ENCODE measurements at places on chromosomes 1 and 21. TPM values are rescaled to one million over a fixed set of nuclear protein-coding genes. Genes with fewer than 3 reads are reported as not detected.

GRCh38 chr1:111927652-111928051, 61.8 kb downstream of the KCND3 start:
- DNase-seq = no peak

Gene LIN28A
- 0.03 TPM for polyA plus RNA-seq

DNA sequence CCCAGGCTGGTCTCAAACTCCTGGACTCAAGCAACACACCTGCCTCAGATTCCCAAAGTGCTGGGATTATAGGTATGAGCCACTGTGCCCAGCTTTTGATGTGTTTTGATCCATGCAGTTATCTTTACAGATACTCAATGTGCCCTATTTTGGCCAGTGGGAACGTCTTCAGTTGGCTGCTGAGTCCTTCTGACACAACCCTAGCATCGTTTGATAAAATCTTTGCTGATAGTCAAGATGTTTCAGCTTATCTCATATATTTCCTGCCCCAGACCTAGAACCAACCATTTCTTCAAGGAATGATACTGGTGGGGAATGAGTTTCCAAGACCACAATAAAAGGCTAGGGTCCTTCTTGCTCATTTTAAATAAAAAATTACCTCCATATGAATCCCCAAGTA, 11.6 kb downstream of the POGZ start:
- DNase-seq = no peak

Gene CCSAP
- 6.1 TPM for polyA plus RNA-seq

Gene MYCL
- polyA plus RNA-seq = 0.62 TPM

DNA sequence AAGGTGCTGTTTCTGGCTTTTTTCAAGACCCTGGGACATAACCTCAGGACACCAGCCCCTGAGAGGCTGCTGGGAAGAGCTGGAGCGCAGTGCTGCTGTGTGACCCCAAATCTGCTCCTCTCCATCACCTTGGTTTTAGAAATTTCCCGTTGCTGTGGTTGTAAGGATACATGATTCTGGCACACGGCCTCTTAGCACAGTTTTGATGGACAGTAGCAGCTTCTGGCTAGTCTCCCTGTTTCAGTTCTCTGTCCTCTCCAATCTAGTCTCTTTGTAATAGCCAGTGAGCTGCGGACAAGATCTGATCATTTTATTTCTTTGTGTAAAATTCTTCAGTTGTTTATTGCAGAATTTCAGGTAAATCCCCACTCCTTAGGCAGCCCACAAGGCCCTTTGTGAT, 3.1 kb downstream of the CLIC6 start:
- DNase-seq = no peak

DNA sequence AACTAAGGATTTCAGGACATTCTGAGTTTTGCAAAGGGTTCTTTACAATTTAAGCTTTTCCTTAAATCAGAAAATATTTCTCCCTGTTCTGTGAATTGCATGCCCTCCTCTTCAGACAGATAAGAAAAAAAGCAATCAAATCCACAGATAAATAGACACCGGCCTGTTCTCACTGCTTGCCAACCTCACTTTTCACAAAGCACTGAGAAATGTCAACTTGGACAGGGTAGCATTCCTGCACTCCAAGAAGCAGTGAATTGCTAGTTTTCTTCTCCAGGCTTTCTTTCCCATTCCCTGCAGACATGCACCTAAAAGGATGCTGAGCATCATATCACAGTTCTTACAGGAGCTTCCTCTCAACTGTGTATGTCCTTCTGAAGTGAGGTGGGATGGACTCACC, 226.0 kb downstream of the CHRM3 start:
- DNase-seq = no peak

GRCh38 chr1:164756741-164757140, 197.8 kb downstream of the PBX1 start:
- DNase-seq = no peak

GRCh38 chr1:232477728-232478127, 152.2 kb downstream of the SIPA1L2 start:
- DNase-seq = no peak

DNA sequence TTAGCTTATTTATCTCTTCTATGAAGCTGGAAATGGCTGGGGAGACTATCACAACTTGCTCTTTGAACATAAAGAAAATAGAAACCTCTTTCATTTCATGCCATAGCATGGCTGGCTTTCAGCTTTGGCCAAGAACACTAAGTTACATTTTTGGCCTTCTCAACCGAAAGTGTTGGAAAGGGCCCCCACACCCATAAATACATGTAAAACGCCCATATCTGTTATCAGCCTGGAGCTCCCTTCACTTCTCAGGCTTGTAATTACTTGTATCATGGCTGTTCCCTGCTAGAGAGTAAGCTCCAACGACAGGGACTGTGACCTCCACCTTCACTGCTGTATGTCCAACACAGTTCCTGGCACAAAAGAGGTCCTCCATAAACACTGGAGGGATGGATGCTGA, 12.7 kb upstream of the EIF4G3 start:
- no peak for DNase-seq

Gene TRIM62
- polyA plus RNA-seq = 1.5 TPM

GRCh38 chr1:220956501-220957232, 77.4 kb downstream of the HLX start:
- DNase-seq = no peak

Gene FTCD
- polyA plus RNA-seq = not detected

Gene CAPN9
- polyA plus RNA-seq = not detected

Gene TNFSF4
- polyA plus RNA-seq = 0.06 TPM

Gene SPRR2A
- not detected for polyA plus RNA-seq

DNA sequence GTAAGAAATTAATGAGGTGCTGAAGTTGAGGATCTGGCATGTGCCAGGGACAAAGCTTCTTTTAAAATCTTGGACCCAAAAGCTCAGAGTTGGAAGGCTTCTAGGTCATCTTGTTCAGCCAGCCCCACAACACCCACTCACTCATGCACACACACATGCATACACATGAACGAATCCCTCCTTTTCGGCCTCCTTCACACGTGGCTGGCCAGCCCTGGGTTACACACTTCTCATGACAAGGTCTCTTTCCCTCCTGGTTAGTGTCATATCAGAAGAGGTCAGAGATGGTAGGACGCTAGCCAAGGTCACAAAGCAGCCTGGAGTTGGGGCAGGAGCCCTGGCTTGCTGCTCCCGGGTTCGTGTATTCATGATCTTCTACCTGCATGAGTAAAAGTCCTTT, 6.9 kb downstream of the DMBX1 start:
- no peak for DNase-seq

GRCh38 chr1:153509729-153510354, 25.9 kb downstream of the S100A6 start:
- peak; percentile 79 for DNase-seq

DNA sequence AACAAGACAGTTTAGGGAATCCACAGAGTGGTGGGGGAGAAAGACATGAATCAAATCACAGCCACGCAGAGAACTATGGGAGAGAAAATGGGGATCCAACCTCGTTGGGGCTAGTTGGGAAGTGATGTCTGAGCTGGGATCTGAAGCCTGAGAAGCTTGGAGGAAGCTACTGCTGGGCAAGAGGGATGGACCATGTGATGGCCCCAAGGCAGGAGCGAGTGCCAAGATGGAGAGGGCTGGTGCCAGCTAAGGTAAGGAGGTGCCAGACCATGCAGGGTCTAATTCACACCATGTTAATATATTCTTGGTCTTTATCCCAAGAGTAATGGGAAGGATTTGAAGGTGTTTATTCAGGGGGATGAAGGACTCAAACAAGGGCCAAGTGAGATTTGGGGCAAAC, 18.2 kb upstream of the TCEA3 start:
- DNase-seq = no peak

Gene IL10
- polyA plus RNA-seq = not detected

DNA sequence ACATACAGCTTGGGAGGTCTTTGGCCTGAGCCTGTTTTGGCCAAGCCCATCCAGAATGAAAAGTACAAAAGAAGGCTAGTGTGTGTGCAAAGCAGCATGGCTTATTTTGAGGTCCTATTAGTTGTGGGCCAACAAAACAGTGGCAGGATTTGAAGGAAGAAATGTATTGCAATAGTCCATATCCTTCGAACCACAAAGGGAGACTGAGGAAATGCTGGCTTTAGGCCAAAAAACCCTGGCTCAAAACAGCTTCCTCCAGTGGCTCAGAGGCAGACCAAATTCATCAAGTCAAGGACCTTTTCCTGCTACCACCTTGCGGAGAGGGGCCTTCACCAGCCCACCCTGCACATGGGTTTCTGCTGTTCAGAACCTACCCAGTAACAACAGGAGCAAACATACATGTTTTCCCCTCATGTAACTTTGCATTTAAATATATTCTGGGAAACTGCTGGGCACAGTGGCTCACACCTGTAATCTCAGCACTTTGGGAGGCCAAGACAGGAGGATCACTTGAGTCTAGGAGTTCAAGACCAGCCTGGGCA, 43.3 kb downstream of the VPS26C start:
- no peak for DNase-seq

DNA sequence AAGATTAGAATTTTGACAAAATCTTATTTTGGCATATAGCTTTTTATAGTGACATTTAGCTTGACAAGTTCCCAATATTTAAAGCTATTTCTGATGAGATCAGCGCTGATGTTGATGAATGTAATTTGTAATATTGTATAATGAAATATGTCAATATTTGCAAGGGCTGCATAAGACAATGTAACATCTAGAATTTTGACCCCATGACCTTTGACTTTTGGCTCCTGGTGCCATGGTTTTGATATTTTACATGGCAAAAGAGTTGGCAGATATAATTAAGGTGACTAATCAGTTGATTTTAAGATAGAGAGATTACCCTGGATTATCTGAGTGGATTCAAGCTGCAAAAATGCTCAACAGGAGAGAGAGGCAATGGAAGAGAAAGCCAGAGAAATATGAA, 63.9 kb downstream of the DUSP10 start:
- no peak for DNase-seq

- DNase-seq = no peak
Measured at GRCh38 chr1:179973198-179974110, 18.8 kb downstream of the CEP350 start.

Gene CFAP141
- not detected for polyA plus RNA-seq

DNA sequence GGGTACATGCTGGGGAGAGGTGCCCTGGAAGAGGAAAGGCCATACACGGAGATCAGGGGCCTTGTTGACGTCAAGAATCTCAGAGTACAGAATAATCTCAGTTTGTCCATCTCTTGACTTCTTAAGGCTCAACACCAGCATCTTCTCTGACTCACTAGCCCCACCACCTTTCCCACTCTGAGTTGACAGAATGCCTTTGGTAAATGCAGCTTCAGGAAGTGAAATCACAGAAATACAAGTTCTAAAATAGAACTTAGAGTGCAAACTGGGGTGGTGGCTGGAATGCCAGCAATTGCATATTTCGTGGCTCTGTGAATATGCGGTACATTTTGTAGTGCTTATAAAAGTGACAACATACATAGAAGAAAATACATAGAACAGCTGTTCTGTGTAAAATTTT, 1.6 kb downstream of the COG2 start:
- peak; percentile 7 for DNase-seq

DNA sequence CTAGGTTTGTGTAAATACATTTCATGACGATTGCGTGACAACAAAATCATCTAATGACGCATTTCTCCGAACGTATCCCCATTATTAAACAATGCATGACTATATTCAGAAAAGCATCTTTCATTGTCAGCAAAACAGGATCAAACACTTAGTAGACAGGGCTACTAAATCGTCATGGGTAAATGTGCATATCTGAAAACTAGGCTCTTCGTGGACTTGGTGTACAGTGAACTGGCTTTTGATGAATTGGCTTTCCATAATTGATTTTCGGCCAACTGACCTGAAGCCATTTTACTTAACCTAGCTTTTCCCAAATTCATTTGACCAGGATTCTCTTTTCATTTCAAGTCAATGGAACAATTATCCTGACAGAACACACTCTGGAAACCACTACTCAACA, 665.0 kb downstream of the SMYD3 start:
- no peak for DNase-seq

GRCh38 chr1:96487394-96487793, 234.2 kb upstream of the PTBP2 start:
- DNase-seq = no peak

GRCh38 chr1:86089765-86090164, 66.8 kb downstream of the COL24A1 start:
- DNase-seq = no peak

Gene MFN2
- polyA plus RNA-seq = 35.9 TPM

Gene SARS1
- polyA plus RNA-seq = 103 TPM

Gene BSND
- not detected for polyA plus RNA-seq

Gene IL6R
- polyA plus RNA-seq = 1.8 TPM

DNA sequence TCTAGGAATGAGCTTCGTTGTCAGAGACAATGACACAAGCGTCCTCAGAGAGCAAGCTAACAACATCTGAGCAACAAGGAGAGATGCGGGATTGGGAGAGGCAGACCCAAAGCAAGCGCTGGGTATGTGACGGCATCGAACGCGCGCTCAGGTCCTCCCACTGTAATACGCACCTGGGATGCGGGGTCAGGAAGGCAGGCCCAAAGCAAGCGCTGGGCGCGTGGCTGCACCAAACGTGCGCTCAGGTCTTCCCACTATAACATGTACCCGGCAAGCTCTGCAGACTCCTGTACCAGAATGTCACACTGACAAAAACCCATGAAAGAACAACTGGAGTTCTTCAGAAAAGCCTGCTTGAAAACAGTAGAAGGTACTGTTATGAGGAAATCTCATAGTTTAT, 653.8 kb downstream of the SMYD3 start:
- DNase-seq = no peak

GRCh38 chr21:21018821-21019220, 20.6 kb downstream of the NCAM2 start:
- DNase-seq = no peak

DNA sequence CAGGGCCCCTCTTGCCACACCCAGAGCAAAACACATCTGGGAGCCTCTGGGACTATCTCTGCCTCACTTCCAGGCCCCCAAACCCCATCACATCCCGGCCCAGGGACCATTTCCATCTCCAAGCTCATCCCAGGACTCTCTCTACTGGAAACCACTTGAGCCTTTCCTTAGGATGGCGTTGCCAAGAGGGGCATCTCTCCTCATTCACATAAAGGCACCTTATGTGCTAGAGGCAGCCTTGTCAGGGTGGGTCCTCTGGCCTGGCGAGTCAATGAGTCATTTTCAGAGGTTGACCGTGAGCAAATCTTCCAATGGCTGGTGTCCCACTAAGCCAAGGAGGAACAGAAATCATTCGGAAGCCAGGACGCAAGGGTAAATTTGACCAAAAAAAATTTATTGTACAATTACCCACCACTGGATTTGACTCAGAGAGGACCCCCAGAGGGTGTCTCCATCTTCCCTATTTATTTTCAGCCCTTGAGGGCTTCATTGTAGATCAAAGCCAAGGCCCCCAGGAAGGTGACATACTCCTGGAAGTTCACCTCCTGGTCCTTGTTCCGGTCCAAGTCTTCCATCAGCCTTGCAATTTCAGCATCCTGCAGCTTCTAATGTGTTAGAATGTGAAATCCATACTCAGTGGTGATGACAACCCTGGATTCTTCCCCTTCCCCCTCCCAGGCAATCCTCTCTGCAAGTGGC, 1.4 kb downstream of the S100A6 start:
- DNase-seq = peak; percentile 51

Gene MAEL
- polyA plus RNA-seq = not detected

DNA sequence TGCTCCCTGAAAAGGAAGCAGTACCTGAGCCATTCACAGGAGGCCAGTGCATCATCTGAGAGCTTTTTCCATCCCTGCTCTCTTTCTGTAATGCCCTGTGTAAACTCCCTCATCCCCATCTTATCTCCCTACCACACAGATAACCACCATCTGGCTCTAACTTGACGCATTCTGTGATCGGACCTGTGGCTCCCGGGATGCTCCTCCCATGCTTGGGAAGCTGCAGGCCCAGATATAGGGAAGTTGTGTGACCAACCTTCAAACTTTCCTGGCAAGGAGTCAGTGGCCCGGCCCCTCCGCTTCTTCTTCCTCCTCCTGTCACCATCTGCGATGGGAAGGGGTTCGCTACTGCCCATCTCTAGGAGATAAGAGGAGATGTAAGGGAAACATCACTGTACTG, 21.1 kb downstream of the MKNK1 start:
- no peak for DNase-seq

Gene SLAMF8
- not detected for polyA plus RNA-seq

Gene PDE4B
- polyA plus RNA-seq = 19.8 TPM

Gene UAP1
- 19.8 TPM for polyA plus RNA-seq

Data from A549 (cell line).